ENCODE measurements at places on chromosomes 7 and 10. TPM values are rescaled to one million over a fixed set of nuclear protein-coding genes. Genes with fewer than 3 reads are reported as not detected.

- DNase-seq: no peak
Observed at GRCh38 chr10:26858707-26859034, 2.1 kb downstream of the ABI1 start.

- DNase-seq: no peak
Observed at GRCh38 chr10:112752288-112752687, 197.8 kb upstream of the TCF7L2 start.

GRCh38 chr10:131073469-131074035 lies 238.0 kb downstream of the TCERG1L start:
- no peak for DNase-seq

Gene LRGUK
- 2.2 TPM for polyA plus RNA-seq

Gene KCP
- 9.6 TPM for polyA plus RNA-seq

Gene NCF1
- 1.9 TPM for polyA plus RNA-seq

Data from right lung (tissue), 10 donors.